ENCODE measurements at places on chromosomes 16 and 17.

- no peak for DNase-seq
Observed at GRCh38 chr17:79615926-79616325, 5.1 kb upstream of the RBFOX3 start.

- no peak for DNase-seq
Observed at GRCh38 chr17:4364622-4365041, 1.8 kb downstream of the UBE2G1 start.

DNA sequence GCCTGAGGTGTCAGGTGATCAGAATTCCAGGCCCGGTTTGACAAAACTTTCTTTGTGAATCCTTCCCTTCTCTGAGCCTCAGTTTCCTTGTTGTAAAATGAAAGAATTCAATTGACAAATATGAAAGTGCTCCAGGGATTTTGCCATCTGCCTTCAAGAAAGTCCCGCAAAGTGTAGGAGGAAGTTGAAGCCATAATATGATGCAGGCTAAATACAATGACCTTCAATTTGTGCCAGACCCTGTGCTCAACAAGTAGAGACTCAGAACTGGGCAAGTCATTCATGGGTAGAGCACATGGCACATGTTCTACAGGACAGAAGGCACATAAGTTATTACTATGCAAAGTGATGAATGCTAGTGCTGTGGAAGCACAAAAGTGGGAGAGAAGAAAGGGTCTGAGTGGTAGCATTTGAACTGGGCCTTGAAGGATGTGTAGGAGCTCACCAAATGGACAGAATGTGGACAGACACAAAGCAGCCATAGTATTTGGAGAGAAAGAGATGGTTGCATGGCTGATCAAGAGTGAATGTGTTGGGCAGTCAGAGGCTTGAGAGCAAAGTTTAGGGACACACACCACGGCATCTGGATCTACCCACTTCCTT is 2.4 kb upstream of the SCIMP start:
- DNase-seq = no peak

DNA sequence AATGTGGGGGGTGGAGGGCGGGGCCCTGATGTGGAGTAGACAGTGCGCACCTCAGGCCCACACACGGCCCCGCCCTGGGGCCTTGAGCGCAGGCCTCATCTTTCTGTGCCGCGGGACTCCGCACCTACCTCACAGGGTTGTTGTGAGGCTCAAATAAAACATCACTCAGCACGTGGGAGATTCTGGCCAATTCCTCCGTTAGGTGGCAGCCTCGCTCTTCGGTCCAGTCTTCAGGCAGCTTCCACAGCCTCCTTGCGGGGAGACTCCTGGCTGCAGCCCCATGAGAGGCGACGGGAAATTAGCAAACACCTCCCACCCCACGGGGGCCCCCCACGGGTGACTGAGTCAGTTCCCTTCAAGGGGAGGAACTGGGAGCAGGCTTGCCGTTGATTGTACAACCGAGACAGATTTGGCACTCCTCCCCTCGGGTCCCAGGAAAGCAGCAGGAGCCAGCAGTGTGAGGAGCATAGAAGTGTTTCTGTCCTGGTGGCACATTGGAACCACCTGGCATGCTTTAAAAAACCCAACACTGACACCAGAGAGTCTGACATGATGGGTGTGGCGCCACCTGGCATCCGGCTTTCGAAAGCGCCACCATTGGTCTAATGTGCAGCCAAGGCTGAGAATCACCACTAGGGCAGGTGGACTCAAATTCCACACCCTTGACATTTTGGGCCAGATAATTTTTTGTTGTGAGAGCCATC is 7.6 kb downstream of the MRM1 start:
- no peak for DNase-seq

GRCh38 chr16:73172241-73172972 is 124.5 kb upstream of the ZFHX3 start:
- DNase-seq = peak; percentile 63

DNA sequence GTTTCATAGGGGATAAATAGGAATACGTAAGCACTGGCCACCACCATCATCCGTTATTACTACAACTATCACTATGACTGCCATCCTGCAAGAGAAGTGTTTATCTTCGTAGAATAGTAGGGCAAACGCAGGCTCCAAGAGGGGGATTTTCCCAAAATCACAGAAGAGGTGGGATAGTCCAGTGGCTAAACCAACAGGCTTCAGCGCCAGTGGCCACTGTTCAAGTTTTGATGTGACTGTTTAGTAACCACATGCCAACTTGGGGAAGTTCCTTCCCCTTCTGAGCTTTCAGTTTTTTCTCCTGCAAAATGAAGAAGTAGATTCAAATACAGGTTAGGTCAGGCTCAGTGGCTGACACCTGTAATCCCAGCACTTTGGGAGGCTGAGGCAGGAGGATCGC is 60.7 kb upstream of the GRIN2A start:
- DNase-seq = no peak

DNA sequence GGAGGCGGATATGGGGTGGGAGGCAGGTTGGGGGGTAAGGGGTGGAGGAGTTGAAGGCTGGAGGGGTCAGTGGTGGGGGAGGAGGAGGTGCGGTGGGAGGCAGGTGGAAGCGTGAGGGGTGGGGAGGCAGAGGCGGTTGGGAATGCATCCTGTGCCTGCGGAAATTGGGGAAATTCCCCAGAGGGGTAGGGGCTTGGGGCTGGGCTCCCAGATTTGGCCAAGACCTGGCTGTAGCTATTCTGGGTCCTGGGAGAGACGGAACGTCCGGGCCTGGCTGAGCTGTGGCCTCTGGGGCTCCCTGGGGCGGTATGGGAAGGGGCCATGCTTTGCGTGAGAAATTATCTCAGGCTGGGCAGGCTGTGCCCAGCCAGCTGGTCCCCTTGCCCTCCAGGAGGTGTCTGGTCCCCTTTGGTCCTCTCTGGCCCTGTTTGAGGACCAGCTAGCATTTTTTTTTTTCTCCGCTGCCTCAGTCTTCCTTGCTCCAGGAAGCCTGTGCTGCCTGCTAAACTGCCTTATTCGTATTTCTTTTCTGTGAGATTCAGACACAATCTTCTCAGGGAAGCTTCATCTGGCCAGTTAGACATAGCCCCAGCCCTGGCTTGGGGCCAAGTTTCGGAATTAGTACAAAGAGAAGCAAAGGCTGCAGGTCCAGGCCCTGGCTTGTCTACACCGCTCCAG is 7.3 kb upstream of the TRPV2 start:
- DNase-seq = peak; percentile 31

GRCh38 chr17:47223007-47223406 is 13.9 kb downstream of the MYL4 start:
- DNase-seq = no peak

DNA sequence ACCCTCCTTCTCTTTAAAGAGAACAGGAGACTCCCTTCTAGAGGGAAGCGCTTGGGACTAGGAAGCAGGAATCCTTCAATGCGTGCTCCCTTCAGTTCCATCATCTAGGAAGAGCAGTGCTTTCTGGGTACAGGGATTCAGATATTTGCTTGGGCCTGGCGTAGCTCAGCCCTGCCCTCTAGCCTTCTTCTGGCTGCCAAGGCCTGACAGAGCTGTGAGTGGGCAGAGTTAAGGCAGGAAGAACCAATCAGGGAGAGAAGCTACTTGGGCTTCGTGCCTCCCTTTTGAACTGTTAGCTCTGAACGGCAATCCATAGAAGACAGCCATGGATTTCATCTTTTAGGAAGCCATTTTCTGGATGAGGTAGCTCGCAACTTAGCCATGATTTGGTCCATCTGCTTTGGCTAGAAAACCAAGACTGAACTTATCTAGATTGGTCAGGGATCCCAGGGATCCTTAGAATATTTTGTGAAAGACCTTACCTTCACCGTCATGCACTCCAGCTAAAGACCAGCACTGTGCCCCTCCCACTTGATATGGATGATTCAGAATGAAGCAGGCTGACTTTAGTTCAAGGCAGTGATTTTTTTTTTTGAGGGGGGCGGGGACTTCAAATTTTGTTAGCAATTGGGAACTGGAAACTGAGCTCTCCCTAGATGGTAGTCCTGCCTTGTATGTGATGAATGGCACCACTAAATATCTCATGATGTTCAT is 2.5 kb upstream of the CORO6 start:
- DNase-seq = no peak

- no peak for DNase-seq
Observed at GRCh38 chr16:57802341-57803133, at the start of gene KIFC3. TSS of gene KIFC3 (minus strand) at chr16:57802491. CDS start at chr16:57798243, 4,248 bp downstream.

DNA sequence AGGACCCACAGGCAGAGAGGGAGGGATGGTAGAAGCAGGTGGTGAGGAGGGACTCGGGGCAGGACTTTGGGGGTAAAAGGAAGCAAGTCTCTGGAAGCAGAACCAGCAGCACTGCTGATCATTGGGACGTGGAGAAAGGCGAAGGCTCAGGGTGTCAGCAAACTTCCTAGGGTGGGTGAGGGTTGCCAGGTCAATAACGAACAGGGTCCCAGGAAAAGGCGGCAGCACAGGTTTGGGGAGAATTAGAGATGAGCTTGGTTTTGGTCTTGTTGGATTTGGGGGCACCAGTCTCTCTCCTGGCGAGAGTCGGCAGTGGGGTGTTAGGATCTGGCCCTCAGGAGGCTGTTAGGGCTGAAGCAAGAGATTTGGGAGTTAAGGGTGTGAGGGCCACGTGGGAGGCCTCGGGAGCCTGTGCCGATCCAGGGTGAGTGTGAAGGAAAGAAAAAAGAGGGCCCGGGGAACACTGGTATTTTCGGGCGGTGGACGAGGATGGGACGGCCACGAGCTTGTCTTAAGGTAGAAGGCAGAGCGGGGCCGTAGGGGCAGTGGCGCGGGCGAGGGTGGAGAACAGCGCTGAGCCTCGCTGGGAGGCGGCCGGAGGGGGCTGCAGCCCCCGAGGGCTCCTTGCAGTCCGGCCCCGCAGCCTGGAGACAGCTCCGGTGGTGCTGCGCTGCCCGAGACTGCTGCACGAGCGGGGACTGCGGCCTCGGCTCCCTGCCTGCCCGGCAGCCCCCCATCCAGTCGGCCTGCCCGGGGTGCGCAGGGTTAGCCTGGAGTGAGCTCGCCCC is 765 bp upstream of the ADORA2B start:
- DNase-seq = no peak
